Hindlimb muscle (tissue), 1 donor: ENCODE measurements at places on chromosomes 2 and 18. TPM values are rescaled to one million over a fixed set of nuclear protein-coding genes. Genes with fewer than 3 reads are reported as not detected.

DNA sequence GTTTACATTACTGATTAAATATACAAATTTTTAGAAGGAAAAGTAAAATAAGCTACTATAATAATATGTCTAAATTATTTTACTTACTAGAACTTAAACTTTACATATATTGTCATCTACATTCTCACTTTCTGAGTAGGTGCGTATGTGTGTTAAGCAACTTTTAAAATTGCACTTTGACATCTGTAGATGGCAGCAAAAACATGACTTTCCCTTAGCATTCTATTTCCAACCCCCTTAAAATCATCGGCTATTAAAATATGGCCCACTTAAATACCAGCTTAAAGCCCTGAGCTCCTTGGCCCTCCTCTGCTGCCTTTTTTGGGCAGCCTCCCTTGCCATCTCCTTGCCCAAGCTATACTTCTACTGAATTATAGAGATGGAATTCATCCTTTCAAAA is 78.0 kb downstream of the UPP2 start:
- DNase-seq, result no peak

DNA sequence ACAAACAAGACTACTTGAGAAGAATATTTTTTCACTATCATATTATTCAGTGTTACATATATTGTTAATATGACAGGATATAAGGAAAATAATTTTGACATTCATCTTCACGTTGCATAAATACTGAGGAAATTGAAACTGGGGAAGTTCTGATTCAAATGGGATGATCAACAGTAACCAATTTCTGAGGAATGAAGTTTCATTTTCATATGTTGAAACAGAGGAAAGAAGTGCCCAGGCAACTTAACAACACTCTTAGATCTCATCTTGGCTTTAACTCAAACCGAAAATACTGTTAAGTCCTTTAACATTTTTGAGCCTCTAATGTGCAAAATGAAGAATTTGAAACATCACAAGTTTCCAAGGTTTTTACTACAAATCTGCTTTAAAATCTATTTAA is 612.2 kb upstream of the VRK2 start:
- DNase-seq, result no peak

DNA sequence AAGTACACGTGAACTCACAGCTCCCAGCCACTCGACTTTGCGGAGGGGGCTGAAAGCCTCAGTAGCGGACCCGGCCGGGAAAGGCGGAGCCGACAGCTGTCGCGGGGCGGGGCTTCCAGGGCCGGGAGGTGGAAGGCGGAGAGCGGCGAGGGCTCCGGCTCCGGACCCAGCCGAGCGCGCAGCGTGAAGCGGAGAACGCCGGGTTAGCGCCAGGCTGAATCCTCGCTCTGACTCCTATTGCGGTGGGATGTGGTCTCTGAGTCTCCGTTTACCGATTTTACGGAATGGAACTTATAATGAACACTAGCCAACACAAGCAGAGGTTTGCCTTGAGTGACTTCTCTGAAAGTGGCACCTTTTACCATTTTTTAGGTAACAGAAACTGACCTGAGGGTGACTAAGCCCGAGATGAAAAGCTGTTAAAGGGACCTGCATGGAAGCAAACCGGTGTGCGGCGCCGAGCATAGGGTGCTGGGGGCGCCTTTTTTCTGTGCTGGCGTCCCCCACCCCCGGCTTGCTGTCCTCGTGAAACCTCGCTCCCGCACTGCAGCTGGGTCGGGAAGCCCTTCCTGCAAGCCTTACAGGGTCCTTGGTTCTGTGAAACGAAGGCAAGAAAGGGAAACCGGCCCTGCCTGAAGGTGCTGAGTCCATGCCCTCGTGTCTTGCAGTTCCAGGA is 72.9 kb downstream of the EN1 start:
- peak; percentile 70 for DNase-seq

- no peak for DNase-seq
Observed at GRCh38 chr18:51442012-51442411, 244.5 kb upstream of the MEX3C start.

GRCh38 chr2:171319164-171319810 is 114.5 kb downstream of the METTL8 start:
- no peak for DNase-seq

DNA sequence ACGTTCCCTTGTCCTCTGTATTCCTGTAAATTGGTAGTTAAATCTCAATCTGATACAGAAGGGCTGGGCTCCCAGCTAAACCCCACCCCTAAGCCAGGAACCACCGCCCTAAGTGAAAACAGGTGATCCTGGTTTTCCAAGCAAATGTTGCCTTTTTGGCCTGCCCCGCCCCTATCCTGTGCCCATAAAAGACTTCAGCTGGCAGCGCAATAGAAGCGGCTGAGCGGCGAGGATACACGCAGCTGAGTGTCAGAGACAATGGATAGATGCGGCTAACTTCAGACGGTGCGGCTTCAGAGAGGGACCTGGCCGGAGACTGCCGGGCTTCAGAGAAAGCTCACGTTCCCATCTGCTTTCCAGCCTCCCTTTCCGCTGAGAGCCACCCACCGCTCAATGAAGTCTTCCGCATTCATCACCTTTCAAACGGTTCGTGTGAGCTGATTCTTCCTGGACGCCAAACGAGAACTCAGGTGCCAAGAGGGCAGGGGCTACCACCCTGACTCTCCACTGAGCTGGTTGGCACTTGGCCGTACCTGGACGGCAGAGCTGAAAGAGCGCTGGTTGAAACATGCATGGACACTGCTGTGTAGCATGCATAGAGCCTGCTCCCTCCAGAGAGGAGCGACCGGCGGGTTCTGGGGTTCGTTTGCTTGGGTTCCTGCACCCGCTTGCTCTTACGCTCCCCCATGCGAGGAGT is 49.5 kb upstream of the POLE4 start:
- no peak for DNase-seq

DNA sequence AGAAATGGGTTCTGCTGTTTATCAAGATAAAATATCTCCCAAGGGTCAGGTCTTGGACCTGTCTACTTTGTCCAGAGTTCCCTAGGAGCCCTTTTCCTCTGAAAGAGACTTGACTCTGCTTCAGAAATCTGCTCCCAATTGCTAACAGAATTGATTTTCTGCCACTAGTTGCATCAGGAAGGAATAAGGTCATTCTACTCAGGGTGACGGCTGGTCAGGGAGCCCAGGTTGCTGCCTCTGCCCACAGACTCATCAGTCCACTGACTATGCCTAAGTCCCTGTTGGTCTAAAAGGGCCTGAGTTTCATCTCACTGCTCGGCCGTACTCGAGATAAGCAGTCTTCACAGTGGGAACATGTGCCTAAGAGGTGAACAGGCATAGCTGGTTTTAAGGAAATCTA is 61.2 kb downstream of the EVA1A start:
- DNase-seq, result no peak

GRCh38 chr18:3704556-3705344 is 254.8 kb downstream of the TGIF1 start:
- no peak for DNase-seq

DNA sequence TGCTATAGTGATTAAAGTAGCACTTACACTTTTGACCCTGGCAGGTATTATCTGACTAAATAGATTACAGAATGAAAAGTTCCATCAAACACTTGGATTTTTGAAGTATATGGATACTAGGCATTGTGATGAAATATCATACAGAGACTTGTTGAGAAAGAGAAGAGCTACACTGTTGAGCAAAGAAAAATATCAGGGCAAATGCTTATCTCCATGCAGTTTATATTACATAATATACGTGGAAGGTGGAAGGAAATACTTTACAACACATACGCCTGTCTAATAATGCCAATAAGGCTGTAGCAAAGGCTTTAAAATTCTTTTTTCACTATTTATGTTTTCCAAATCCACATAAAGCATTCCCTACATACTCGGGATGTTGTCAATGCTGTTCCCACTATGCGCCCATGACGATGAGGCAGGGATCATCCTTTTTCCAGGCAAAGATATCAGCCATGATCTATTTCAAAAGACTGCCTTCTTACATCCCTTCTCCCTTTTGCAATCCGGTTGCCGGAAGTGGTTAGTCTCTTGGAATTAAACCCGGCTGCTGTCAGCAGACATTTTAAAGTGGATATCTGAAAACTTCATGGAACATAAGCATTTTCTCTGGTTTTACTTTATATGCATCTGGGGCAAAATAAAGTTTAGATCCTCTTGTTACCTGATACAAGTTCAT is 92.6 kb upstream of the ITGA4 start:
- DNase-seq, result no peak

- no peak for DNase-seq
Observed at GRCh38 chr2:62672601-62673000, 32.9 kb upstream of the EHBP1 start.

DNA sequence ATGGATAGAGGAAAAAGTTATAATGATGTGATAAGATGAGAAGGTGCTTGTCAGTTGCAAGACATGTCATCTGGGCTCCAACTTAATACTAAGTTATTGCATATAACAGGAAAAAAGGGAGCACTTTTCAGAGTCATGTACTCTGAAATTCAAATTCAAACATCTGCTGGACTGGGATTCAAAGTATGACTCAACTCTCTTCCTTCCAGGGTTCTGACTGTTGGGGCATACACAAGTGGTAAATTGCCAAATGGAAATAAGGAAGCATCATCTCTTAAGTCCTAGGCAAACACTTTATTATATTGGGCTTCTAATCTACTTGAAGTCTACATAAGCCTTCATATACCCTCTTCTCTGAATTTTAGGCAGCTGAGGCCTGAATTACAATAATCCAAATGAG is 44.9 kb downstream of the ZBTB14 start:
- DNase-seq, result no peak

DNA sequence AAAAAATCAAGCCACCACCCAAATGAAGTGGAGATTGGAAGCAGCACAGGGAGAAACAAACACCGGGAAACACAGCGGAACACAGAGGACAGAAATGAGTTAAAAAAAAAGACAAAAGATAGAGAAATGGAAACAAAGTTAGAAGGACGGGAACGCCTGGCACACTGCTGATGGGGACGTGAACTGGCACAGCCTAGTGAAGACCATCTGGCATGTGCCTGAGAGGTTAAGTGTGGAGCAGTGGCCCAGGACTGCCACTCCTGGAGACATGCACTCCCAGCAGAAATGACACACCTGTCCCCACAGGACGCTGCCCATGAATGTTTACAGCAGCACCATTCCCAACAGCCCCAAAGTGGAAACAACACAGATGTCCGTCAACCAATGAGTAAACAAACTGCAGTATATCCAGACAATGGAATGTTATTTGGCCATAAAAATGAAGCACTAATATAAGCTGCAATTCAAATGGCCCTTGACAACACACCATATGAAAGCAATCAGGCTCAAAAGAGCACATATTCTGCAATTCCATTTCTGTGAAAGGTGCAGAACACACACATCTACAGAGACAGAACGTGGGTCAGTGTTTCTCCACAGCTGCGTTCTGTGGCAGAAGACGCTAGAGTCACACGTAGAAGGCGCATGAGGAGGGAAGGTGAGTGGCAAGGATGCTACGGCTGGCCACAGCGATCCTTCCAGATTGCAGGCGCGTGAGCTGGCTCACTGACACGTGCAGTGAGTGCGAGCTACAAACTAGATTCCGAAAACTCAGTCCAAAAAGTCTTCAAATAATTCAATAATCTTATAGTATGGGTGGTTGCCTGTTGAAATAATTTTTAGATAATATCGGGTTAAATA is 24.6 kb downstream of the THAP4 start:
- DNase-seq, result no peak

GRCh38 chr2:137051778-137052398 is 286.5 kb downstream of the THSD7B start:
- DNase-seq, result no peak

- no peak for DNase-seq
Observed at GRCh38 chr2:11944311-11944710, 197.9 kb downstream of the LPIN1 start.

GRCh38 chr18:22034276-22034675 is 135.1 kb upstream of the GATA6 start:
- DNase-seq, result no peak

- DNase-seq, result no peak
Observed at GRCh38 chr2:180291552-180292421, 284.7 kb upstream of the CWC22 start.

GRCh38 chr18:1480309-1480708 is 575.6 kb downstream of the ADCYAP1 start:
- no peak for DNase-seq

The CLEC4F gene
- 0.36 TPM for polyA plus RNA-seq

The LYG2 gene
- 0.25 TPM for polyA plus RNA-seq

The REG1B gene
- polyA plus RNA-seq, result not detected

The ATP8B1 gene
- 4.5 TPM for polyA plus RNA-seq

The RNF152 gene
- 5.5 TPM for polyA plus RNA-seq

The HAAO gene
- polyA plus RNA-seq, result 25.6 TPM

The MGAT4A gene
- polyA plus RNA-seq, result 4.8 TPM

The ZNF385B gene
- 7.9 TPM for polyA plus RNA-seq

The YES1 gene
- polyA plus RNA-seq, result 44.9 TPM

The CPLX4 gene
- not detected for polyA plus RNA-seq

The CNGA3 gene
- polyA plus RNA-seq, result 0.57 TPM

The GULP1 gene
- polyA plus RNA-seq, result 18.3 TPM

The SERPINB7 gene
- polyA plus RNA-seq, result 0.35 TPM
